ENCODE measurements at places on chromosomes 11 and 22.

DNA sequence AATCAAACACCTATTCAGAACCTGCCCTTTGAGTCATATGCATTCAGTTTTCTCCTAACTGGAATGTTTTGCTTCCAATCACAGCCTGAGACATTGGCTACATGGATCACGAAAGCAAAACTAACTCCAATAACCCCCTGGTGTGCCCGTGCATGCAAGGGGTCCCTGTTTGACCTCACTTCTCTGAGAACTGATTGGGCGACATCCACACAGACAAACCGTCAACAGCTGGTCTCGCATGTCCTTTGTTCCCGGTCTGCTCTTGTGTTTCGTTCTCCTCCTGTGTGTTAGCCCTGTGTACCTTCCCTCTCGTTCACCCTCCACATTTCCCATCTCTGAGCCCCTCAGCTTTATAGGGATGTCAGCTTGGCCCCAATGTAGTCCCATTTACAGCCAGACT, 67.2 kb upstream of the TTC12 start:
- no peak for DNase-seq

DNA sequence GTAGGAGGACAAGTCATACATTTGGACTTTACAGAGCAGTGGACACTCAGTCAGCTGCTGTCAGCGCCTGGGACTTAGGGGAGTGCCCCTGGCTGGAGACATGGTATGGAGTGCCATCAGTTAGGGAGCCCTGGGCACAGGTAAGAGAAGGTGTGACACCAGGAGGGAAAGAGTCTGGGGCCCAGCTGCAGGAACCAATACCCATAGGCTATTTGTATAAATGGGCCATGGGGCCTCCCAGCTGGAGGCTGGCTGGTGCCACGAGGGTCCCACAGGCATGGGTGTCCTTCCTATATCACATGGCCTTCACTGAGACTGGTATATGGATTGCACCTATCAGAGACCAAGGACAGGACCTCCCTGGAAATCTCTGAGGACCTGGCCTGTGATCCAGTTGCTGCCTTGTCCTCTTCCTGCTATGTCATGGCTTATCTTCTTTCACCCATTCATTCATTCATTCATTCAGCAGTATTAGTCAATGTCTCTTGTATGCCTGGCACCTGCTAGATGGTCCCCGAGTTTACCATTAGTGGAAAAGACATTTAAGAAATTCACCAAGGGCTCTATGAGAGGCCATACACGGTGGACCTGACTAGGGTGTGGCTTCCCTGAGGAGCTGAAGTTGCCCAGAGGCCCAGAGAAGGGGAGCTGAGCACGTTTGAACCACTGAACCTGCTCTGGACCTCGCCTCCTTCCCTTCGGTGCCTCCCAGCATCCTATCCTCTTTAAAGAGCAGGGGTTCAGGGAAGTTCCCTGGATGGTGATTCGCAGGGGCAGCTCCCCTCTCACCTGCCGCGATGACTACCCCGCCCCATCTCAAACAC, 850 bp upstream of the MIF start:
- no peak for DNase-seq

DNA sequence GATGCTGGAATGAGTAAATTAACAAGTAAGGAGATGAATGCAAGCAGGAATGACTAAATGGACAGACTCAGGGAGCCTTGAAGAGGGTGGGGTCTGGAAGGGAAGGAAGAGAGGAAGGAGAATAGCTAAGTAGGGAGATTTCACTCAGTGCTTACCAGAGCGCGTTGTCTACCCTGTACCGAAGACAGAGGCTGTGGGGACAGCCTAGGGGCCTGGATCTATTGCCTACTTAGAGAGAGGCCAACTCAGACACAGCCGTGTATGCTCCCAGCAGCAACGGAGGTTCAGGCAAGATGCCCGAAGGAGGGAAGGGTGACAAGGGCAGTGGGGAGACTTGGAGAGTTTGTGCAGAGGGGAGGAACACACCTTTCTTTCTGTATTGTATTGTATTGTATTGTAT, at the start of gene FOLR2:
Gene FOLR2 (plus strand): TSS at position 157 of the 400 bp plus-strand sequence. CDS start 1,791 bp downstream, outside the sequence.
- DNase-seq, result no peak

DNA sequence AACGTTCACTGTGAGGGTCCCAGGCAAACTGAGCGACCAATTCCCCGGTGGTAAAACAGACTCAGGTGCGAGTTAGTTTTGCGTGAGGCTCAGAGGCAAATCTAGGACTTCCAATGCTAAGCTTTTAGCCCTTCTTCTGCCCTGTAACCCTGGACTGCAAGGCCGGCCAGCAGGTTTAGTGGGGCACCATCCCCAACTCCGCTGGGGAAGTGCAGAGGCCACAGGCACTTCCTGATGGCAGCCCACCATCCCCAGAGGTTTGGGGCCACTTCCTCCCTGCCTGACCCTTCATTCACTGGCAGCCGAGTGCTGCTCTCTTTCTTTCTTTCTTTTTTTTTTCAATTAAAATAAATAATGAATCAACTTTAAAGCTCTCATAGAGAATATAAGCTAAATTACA, 124.6 kb upstream of the B3GAT1 start:
- DNase-seq, result no peak

DNA sequence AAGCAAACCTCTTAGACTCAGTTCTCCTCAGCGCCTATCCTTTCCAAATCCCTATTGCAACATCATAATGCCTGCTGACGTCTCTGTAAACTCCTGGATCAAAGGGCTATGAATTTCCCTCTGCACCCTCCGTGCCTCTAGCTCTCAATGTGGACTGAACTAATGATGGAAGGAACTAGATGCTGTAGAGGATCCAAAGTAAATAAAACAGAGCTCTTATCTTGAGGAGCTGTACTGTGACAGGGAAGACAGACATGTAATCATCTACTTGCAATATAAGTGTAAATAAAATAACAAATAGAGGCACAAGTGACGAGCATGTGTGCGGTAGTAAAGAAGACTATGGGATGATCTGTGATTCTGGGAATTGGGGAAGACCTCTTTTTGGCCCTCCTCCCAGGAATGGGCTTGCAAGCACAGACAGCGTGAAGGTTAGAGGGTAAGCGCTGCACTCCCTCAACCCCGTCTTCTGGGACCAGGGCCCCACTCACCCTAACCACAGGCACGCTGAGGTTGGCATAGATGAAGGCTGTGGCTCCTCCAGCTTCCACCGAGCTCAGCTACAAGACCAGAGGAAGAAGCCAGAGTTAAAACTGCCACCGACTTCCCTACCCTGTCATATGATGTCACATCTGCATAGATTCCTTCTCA, 42.2 kb downstream of the P4HA3 start:
- no peak for DNase-seq

- no peak for DNase-seq
Measured at GRCh38 chr11:68840661-68841653, 759 bp downstream of the CPT1A start.

- no peak for DNase-seq
Measured at GRCh38 chr11:1382831-1383607, 6.7 kb upstream of the BRSK2 start.

DNA sequence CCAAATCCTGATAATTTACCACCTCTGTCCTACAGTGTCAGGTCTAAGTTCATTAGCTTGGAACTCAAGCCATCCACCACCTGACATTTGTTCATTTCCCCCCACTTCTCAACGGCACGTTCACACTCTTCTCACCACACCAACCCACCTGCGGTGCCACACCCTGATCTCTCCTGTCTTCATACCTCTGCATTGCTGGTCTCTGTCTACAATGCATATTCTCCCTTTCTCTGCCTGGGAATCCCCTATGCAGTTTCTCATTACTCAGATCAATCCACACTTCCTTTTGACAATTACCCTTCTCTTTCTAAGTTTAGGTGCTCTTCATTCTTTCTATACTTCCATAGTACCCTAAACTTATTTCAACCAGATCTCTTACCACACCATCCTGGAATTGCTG, 20.4 kb upstream of the EMSY start:
- no peak for DNase-seq

DNA sequence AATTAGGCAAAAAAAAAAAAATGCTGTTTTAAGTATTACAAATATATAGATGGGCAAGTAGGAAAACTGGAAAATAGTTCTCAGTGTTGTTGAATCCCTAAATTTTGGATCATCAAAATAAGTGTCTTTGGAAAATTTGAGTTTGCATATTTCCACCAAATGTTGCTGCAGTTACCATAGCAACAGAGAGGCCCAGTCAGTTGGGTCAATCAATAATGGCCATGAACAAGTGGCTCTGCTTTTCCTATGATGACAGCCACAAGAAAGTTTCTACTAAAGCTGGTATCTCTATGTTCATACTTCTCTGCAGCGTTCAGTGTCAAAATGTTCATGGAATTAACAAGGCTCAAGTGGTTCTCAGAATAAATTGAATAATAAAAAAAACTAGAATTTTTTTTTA, 79.1 kb downstream of the SERGEF start:
- no peak for DNase-seq

GRCh38 chr22:36017651-36018091, 11.0 kb downstream of the RBFOX2 start:
- DNase-seq, result no peak

- DNase-seq, result no peak
Measured at GRCh38 chr11:95257456-95257971, 26.5 kb upstream of the SESN3 start.

GRCh38 chr22:29226351-29226981, 20.8 kb downstream of the EMID1 start:
- DNase-seq, result no peak

DNA sequence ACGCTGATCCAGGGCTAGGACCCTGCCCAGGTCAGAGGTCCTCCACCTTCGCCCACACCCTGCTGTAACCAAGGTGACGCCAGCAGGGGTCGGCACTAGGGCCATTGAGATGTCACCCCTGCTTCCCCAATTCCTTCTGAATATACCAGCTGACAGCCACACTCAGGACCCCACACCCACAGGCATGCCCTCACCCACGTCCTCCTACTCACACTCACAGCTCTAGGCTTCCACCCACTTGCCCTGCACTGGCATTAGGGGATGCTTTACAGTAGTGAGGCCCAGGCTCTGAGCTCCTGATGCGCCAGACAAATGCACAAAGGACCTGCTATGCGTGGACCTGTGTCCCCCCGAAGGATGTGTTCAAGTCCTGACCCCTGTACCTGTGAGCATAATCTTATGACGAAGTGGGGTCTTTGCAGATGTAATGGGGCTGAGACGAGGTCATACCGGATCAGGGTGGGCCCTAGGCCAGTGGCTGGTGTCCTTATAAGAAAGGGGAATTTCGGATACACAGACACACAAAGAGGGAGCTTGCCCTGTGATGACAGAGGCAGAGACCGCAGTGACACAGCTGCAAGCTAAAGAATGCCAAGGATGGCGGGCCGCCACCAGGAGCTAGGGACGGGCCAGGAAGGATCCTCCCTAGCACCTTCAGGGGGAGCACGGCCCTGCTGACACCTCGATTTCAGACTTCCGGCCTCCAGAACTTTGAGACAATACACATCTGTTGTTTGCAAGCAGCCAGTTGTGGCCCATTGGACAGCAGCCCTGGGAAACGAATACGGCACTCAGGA, 11.2 kb downstream of the WNT11 start:
- no peak for DNase-seq

DNA sequence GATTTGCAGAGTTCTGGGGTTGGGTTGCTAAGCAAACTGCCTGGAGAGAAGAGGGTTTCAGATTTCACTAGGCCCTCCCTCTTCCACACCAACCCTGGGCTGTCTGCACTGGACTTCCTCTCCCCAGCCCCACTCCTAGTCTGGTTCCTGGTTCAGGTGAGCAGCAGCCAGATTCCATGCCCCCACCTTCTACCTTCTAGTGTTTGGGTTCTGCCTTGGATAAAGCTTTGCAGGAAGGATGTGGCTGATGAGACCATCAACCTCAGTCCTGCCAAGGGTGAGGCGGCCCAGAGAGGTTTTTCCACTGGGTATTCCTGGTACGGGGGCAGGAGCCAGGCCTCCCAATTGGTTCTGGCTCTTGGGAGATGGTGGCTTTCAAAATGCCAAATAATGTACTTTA, 68.3 kb downstream of the BCR start:
- DNase-seq, result no peak

- DNase-seq, result no peak
Measured at GRCh38 chr11:104704146-104704830, 194.0 kb downstream of the CASP12 start.

DNA sequence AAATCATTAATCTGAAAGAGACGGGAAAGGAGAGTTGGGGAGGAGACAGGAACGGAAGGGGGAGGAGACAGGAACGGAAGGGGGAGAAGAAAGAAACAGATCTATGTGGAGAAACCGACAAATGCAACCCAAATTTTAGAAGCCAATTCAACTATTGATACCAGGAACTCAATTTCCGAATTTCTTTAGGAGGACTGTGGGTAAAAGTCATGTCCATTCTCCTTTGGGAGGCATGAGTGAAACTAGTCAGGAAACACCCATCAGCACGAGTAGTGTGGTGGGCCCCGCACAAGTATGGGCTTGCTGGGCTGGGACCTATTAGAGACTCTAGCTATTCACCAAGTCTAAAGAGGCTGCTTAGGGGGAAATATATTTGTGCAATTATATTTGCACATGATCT, 18.1 kb downstream of the ANO3 start:
- no peak for DNase-seq

DNA sequence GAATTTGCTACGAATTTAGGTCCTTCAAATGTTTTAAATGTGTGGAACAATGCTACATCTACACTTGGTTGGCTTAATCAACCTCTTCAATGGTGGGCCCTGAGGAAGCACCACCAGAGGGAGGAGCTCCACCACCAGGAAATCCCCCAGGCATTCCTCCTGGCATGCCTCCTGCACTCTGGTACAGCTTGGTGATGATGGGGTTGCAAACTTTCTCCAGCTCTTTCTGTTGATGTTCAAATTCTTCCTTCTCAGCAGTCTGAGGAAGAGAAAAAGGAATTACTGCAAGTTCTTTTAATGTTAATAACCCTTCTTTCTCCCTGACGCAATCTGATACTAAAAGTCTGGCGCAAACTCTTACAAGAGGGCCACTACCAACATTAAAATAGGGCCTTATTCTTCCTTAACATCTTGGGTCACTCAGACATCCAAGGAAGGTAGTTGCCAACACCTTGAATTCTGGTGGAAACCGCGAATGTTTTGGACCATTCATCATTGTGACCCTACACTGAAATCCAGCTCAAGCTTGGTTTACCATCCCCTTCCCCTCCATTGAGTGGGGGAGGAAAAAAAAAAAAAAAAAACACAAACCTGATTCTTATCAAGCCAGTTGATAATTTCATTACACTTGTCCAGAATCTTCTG, 4.2 kb downstream of the HSPA8 start:
- no peak for DNase-seq

- DNase-seq, result no peak
Measured at GRCh38 chr11:34213366-34213765, 107.9 kb downstream of the NAT10 start.

GRCh38 chr11:26231252-26231661, 100.7 kb upstream of the ANO3 start:
- DNase-seq, result no peak

DNA sequence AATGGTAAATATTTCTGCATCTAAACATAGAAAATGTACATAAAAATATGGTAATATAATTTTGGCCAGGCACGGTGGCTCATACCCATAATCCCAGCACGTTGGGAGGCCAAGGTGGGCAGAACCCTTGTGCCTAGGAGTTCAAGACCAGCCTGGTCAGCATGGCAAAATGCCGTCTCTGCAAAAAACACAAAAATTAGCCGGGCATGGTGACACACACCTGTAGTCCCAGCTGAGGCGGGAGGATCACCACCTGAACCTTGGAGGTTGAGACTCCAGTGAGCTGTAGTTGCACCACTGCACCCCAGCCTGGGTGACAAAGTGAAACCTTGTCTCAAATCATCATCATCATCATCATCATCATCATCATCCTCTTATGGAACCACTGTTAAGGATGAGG, 230.6 kb upstream of the NCAM1 start:
- DNase-seq, result no peak

Measured in AG09319 (cell line).